CD4-positive, alpha-beta T cell treated with Interleukin-1 beta for 1 hour (primary cell): ENCODE measurements at places on chromosomes 5 and 9.

DNA sequence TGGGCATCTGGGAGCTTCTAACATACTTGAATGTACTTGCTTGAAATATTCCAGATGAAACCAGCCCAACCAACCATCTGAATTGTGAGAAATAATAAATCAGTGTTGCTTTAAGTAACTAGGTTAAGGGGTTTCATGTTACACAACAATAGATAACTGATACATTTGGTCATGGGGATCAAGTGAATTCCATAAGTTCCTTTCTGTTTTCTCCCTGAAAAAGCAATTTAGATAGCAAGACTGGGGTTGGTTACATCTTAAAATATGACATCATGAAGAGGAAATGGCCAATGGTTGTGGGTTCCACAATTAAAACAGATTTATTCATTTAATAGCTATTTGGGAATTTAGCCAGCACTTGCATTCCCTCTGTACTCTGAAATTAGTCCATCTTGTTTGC is 559.7 kb downstream of the TLR4 start:
- no peak for DNase-seq

DNA sequence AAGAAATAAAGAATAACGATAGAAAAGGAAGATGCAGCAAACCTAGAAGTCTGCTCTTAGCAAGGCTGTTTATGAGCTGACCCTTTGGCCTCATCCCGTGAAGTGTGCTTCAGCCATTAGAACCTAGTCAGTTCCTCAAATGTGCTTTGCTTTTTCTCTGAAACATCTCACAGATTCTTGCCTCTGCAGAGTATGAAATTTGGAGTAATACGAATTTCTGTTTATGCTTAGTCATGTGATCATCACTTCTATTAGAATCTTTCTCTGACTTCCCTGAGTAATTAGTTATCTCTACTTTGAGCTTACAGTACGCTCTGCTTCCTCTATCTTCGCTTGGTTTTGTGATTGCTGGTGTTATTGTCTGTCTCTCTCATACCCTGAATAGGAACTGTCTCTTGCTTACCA is 11.3 kb downstream of the CYSTM1 start:
- DNase-seq, result no peak

- no peak for DNase-seq
Measured at GRCh38 chr5:161305601-161306000, 240.9 kb downstream of the GABRB2 start.

DNA sequence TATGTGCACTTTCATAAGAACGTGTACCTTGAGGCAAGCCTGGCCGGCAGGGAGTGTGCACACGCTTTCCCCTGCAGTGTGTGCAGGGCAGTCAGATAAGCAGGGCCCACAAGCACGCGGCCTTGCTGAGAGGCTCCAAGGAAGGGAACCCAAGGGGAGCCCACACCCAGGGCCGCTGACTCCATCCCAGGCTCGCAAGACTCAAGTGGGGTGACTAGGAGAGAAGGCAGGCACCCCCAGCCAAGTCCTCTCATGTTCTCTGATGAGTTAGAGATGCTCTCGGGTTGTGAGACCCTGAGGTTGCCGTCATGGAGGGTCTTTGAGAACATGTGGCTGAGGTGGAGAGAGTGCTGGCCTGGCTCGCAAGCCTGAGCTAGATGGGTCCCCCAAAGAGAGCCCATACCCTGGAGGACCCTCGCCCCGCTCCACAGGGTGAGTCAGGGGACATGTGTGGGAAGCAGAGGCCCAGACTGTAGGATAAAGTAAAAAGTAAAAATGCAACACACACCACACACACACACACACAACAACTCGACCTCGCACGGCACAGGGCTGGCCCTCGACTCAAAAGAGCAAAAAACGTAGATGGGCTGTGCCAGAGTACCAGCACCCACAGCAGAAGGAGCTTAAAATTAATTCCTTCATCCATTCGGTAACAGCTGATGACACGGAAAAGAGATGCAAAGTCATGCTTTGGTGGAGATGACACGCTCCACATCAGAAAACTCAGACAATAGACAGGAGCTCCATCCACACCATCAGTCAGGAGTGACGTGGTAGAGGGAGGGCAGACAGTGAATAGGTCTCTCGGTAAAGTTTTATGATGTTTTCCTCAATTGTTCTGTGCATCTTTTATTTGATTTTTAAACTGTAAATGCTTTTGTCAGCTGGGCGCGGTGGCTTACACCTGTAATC is 54.8 kb upstream of the NKD2 start:
- no peak for DNase-seq

DNA sequence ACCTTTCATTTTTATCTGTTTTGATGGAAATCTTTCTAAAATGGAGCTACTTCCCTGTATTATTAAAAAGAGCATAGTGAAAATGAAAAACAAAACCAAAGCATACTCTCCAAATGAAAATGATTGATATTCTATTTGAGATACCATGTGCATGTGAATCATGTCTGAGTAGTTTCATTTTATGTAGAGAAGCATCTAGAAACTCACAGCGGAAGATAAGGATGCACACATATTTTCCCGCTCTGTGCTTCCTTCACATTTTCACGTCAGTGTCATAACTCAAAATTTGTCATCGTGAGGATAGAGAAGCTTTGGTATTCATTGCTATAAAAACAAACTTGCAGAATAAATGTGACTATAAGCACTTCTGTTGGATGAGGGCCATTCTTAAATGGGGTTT is 34.0 kb upstream of the CLINT1 start:
- no peak for DNase-seq

GRCh38 chr5:34866989-34867471 is 28.1 kb downstream of the TTC23L start:
- no peak for DNase-seq

DNA sequence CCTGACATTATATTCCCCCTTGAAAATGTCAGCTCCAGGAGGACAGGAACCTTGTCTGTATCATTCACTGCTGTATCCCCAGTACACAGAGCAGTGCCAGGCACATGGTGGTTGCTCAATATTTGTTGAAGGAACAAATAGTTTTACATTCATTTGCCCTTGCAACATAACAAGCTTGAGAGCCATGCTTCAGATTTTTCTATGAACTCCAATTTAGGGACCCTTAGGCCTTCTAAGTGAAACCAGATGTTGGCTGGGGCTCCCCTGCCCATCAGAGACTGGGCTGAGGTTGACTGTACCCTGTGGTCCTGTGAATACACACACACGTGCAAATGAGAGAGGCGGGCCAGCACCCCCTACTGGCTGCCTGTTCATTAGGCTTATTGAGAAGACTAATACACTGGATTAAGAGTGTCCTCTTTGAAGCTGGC is 214.9 kb upstream of the WWC1 start:
- DNase-seq, result no peak

DNA sequence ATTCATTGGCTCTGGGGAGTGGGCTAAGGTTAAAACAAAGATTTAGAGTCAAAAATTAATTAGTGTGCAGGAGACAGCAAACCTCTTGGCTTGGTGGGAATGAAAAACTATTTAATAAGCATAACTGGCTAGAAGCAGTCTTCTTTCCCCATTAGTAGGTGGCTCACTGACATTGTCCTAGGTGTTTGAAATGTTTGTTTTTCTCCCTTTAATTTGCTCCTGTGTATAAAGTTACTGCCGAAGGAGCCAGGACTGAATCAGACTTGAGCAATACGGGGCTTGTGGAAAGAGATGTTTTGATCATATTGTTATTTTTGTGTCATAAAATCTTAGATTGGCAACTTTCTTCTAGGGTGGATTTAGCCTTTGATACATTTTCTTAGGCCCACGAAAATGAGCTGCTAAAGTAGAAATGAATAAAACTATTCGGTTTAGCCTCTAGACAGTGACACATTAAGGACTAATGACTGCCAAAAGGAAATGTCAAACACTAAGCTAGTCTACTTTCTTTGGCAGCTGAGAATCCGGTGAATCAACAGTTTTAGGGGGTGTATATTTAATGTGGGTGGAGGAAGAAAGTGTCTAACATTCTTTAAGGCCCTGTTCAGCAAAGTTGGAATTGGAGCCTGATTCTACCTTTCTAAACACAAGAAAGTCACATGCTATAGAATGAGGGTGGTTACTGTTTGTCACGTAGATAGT is 30.2 kb downstream of the LRRTM2 start:
- DNase-seq, result no peak

GRCh38 chr5:53249529-53250200 is 140.1 kb upstream of the MOCS2 start:
- no peak for DNase-seq

GRCh38 chr9:107375651-107376369 is 92.7 kb downstream of the RAD23B start:
- no peak for DNase-seq

DNA sequence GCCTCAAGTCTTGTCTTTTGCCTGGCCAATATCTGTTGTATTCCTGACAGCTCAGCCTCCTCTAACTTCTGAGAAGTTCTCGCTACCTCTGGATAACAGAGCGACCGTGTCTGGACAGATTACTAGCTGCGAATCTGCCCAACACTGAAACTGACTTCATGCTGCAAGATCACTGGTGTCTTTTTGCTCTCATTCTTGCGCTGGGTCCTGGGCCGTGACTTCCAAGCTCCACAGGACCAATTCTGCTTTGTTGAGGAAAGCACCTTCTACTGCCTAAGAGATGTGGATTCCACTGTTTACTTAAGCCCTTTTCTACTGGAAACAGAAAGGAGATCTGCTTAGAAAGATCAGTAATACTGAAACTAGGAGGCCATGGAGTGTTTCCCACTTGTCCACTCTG is 978.8 kb upstream of the DMAC1 start:
- no peak for DNase-seq

DNA sequence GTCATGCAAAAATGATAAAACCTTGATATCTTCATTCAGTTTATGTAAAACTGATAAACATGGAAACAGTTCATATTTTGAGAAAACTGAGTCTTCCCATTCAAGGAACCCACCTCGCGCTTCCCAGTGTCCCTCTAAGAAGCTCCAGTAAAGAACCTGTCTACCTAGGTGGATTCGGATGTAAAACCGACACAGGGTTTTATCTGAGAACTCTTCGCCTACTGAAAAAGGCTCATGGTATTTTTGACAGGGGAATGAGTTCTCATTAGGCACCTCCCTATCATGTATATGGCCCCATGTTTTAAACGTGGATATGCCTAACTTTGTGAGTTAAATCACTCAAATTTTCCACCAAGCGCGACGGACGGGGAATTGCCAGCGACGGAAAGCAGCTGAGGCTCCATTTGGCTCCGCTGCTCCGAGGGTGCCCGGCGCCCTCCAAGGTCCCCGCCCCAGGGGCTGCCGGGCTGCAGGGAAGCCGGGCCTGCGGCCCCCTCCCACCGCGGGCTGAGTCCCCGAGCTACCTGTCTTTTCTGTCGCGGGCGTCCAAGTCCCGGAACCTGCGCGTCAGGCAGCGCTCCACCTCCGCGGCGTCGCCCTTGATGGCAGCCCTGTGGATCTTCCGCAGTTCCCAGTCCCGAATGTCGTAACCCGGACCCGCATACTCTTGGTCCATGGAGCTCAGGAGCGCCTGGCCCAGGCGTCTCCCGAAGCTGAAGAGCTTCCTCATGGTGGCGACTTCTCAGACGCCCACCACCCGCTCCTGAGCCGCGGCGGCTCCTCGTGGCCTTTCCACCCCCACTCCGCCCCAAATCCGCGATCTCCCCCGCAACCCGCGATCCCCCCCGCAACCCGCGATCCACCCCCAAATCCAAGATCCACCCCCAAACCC is 594 bp downstream of the ANKRD18A start:
- peak; percentile 19 for DNase-seq

DNA sequence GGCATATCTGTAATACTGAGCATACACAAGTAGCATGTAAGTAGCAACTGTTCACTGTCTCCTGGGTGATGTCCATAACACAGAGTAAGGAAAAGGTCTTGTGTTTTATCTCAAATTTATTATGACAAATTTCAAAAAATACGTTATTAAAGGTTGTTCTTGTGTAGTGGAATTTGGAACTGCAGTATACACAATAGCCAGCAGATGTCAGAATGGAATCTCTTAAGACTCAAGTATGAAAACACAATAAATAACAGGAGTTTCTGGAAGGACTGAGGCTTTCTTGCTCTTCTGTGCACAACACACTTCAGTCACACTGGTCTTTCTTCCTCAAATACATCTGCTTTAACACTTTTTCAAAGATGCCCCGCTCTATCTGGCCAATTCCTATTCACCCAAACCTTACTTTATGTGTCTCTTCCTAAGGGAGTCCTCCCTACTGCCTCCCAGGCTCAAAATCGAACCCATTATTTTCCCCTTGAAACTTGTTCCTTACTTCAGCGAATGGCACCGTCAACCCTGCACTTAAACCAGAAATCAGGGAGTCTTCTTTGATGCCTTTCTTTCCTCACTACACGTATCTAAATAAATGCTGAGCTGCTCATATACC is 6.5 kb upstream of the FBXO10 start:
- DNase-seq, result peak; percentile 48

DNA sequence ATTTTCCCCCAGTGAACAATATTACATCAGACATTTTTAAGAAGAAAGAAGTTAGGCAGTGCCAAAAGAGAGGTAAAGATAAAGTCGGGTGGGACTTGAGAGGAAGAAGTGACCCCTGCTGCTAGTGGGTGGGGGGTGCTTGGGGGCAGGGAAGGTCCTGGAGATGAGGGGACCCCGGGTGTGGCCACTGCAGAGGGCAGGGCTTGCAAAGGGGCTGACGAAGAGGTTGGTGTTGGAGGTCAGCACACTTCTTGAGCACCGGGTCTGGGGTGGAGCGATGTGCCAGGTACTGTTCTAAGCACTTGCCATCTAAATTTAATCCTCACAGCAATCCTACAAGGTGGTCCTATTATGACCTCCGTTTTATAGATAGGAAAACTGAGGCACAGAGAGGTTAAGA is 62.0 kb downstream of the AMBP start:
- no peak for DNase-seq
